ENCODE measurements at places on chromosomes 4 and X.

- DNase-seq: no peak
Observed at GRCh38 chrX:2879670-2880069, 49.5 kb downstream of the ARSD start.

DNA sequence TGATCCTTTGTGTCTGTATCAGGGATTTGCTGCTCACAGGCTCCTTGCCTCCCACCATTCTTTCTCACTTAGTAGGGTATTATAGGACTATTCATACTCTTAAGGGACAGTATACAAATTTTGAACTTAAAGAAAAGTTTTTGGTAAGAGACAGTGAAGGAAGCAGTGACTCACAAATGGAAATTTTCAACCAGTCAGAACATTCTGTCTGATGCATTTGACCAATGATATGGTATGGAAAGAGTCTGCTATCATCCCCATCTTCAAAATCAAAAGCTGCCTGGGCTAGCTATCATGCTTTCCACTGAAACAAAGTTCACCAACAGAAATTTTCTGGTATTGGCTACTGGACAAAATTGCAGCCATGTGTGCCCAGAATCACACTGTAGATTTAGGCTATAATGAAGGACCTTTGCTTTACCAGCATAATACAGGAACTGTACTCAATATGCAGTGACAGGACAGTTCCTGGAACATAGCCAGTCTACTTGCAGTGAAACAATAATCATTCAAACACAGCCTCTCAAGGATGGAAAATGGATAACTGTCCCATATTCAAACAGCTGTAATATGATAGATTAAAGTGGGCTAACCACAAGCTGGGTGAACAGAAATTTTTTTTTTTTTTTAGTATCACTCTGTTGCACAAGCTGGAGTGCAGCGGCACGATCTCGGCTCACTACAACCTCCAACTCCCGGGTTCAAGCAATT, 109.0 kb upstream of the ACSL4 start:
- DNase-seq: no peak

GRCh38 chr4:87026800-87027495, 92.1 kb downstream of the AFF1 start:
- no peak for DNase-seq

DNA sequence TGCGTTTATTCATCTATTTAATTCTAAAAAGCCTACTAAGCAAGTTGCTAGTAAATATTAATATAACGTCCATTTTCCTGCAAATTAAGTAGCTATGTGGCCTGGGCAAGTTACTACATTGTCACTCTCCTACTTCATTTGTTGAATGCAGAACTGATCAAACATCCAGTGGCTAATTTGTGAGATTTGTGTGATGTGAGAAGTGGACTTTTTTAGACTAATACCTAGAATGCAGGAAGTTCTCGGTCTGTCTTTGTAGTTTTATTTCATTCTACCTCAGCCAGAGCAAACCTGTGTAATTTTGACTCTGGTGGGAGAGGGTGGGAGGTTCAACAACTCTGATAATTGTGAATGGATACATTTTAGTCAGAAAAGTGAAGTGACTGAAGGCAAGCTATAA, 840 bp downstream of the GUF1 start:
- no peak for DNase-seq

GRCh38 chrX:13898083-13898482, 81.2 kb upstream of the GPM6B start:
- peak; percentile 32 for DNase-seq

- DNase-seq: no peak
Observed at GRCh38 chr4:27267970-27268355, 407.3 kb downstream of the STIM2 start.

DNA sequence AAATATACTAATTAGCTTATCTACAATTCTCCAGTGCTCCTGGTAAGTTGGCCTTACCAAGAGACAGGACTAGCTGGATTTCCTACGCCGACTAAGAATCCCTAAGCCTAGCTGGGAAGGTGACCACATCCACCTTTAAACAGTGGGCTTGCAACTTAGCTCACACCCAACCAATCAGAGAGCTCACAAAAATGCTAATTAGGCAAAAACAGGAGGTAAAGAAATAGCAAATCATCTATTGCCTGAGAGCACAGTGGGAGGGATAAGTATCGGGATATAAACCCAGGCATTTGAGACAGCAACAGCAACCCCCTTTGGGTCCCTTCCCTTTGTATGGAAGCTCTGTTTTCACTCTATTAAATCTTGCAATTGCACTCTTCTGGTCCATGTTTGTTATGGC, 1025.0 kb downstream of the RAB28 start:
- no peak for DNase-seq

DNA sequence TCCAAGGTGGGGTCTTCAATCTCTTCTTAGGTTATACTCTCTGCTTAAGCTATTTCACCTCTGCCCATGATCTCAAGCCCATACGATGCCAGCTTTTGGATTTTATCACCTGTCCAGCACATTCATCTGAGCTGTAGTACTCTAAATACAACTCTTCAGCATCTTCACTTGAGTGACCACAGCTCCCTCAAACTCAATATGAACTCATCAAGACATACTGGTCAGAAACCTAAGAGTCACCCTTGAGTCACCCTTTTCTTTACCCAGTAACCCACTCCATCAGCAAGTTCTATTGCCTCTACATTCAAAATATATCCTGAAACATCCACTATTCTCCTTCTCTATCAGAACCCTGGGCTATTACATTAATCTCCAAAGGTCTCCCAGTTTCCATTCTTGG, 69.4 kb downstream of the DCHS2 start:
- DNase-seq: no peak

GRCh38 chrX:152821145-152821765, 9.3 kb downstream of the CETN2 start:
- no peak for DNase-seq

- no peak for DNase-seq
Observed at GRCh38 chr4:8019396-8020365, 80.0 kb upstream of the AFAP1 start.

- no peak for DNase-seq
Observed at GRCh38 chr4:175716961-175717360, 95.1 kb downstream of the GPM6A start.

GRCh38 chrX:87961471-87961870, 443.9 kb downstream of the KLHL4 start:
- no peak for DNase-seq

DNA sequence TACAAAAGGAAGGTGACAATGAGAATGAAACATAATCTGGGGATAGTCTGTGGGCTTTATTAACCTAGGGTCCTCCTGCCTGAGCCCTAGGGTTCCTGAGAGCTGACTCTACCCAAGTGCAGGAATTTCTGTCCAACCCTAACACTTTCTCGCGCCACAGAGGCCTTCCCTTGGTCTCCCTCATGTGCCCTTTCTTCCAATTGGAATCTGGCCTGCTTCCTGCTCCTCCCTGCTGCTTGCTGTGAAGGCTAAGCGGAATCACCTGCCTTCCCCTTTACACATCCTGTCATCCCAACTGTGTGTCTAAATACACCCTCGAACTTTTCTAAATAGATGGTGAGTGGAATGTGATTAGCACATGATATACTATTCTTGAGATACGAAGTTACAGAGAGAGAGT, 5.9 kb downstream of the MAGEA11 start:
- DNase-seq: no peak

DNA sequence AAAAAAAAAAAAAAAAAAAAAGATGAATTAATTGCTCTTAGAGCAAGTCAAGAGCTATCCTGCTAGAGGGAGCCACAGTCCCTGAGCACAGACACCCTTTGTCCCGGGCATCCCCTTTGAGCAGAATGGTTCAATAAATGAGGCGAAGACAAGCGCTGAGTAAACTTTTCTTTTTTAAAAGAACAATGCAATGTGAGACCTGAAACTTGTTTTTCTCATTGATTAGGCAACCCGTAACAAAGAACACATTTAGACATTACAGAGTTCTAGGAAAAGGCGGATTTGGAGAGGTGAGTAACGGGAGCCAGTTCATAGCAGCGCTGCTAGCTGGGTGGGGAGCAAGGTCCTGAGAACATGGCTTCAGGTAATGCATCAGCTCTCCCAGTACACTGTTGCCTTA, 46.1 kb downstream of the GRK4 start:
- no peak for DNase-seq

- DNase-seq: no peak
Observed at GRCh38 chr4:117626664-117627063, 407.6 kb upstream of the NDST3 start.

GRCh38 chrX:3271183-3271833, 75.1 kb downstream of the MXRA5 start:
- no peak for DNase-seq

- no peak for DNase-seq
Observed at GRCh38 chrX:153562546-153562945, 36.4 kb downstream of the CCNQ start.

Measured in left cardiac atrium (tissue), 4 donors.